ENCODE measurements at places on chromosomes 3 and 15. TPM values are rescaled to one million over a fixed set of nuclear protein-coding genes. Genes with fewer than 3 reads are reported as not detected.

HYKK gene
- total RNA-seq, result 3.8 TPM

DGKG gene
- total RNA-seq, result 0.11 TPM

LRTM1 gene
- total RNA-seq, result not detected

- H3K4me3 ChIP-seq, result no peak overlapping the region
- H3K27me3 ChIP-seq, result no peaks in the 10 kb centered on the region
- peaks cover 4% of the 10 kb centered on the region for H3K36me3 ChIP-seq
- no peak for DNase-seq
- no peak overlapping the region for H3K27ac ChIP-seq
Observed at GRCh38 chr15:100277087-100277855, 64.5 kb downstream of the ADAMTS17 start.

EOMES gene
- 4.6 TPM for total RNA-seq

DNA sequence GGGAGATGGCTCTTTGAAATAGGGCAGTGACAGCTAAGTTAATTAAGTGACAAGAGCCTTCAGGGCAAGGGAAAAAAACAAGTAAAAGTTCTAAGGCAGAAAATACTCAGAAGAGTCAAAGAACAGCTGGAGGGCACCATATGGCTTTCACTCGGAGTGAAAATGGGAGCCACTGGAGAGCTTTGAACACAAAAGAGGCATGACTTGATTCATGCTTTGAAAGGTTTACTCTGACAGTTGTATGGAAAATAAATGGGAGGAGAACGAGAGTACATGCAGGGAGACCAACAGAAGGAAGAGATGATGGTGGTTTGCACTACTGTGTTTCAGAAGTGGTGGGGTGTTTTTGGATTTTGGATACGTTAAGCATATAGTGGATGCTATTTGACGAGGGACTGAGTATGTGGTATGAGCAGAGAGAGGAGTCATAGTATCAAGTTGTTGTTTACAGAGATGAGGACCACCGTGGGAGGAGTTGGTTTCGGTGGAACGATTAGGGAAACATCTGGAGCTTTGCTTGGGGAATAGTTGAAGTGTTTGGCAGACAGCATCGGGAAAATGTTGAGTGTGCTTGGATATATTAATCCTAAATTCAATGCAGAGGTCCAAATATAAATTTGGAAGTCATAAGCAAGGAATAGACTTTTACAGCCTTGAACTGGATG lies 411.5 kb downstream of the GABRG3 start:
- H3K4me1 ChIP-seq, result no peaks in the 10 kb centered on the region
- no peak overlapping the region for H3K4me3 ChIP-seq
- DNase-seq, result no peak
- no peak overlapping the region for H3K27ac ChIP-seq

SCN5A gene
- total RNA-seq, result 0.55 TPM

AHSG gene
- not detected for total RNA-seq

CHAC1 gene
- total RNA-seq, result 8.9 TPM

GNAT1 gene
- total RNA-seq, result not detected

PSTPIP1 gene
- 124 TPM for total RNA-seq

DNA sequence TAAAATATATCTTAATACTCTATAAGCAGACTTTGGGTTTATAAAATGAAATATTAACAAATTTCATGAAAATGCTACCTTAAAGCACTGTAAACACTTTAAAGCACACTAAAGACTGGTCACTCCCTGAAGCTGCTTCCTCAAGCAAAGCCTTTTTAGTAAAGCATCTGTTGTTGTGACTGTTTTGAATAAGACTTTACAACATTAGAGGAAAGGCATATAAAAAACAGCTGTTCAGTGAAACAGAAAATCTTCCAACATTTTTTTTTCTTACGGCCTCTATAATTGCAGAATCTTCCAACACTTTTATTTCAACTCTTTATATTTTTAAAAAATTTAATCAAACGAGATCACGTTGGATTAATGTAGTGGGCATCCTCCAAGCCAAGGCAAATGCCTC lies 48.1 kb downstream of the GRK7 start:
- no peaks in the 10 kb centered on the region for H3K4me1 ChIP-seq
- H3K27ac ChIP-seq, result no peak overlapping the region
- DNase-seq, result no peak
- H3K27me3 ChIP-seq, result no peaks in the 10 kb centered on the region
- no peak overlapping the region for H3K4me3 ChIP-seq

BSN gene
- total RNA-seq, result 0.23 TPM

GRCh38 chr15:88258093-88258641 lies 1.6 kb upstream of the NTRK3 start:
- peaks cover 68% of the 10 kb centered on the region for H3K27me3 ChIP-seq
- H3K4me1 ChIP-seq, result peaks cover 21% of the 10 kb centered on the region

MYRIP gene
- not detected for total RNA-seq

ACTL6A gene
- total RNA-seq, result 65.0 TPM

GRCh38 chr3:133211449-133211848 lies 173.3 kb downstream of the TMEM108 start:
- no peak overlapping the region for H3K4me3 ChIP-seq
- peaks cover 8% of the 10 kb centered on the region for H3K4me1 ChIP-seq
- DNase-seq, result no peak
- H3K27ac ChIP-seq, result no peak overlapping the region
- H3K27me3 ChIP-seq, result peaks cover 24% of the 10 kb centered on the region
- H3K36me3 ChIP-seq, result no peaks in the 10 kb centered on the region

DNA sequence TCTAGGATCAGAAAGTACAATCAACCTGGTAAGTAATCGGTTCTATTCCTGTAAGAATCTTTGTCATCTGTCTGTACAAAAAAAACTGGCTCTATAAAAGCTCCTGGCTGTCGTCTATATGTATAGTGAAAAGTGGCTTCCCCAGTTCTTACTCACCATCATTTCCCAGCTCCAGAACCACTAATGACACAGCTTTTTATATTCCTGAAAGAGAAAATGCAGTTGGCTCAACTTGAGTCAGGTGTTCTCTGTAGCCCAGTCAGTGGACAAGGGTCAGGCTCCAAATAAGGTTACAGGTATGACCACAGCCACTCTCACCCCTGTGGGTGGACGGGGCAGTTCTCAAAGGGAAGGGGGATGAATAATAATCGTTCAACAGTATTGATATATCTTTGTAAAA lies 85.1 kb downstream of the AP4E1 start:
- peaks cover 19% of the 10 kb centered on the region for H3K36me3 ChIP-seq
- no peaks in the 10 kb centered on the region for H3K27me3 ChIP-seq
- no peak for DNase-seq
- H3K27ac ChIP-seq, result no peak overlapping the region

- no peaks in the 10 kb centered on the region for H3K4me1 ChIP-seq
- no peak overlapping the region for H3K27ac ChIP-seq
- H3K27me3 ChIP-seq, result peaks cover 2% of the 10 kb centered on the region
Observed at GRCh38 chr15:87871731-87872320, 384.7 kb downstream of the NTRK3 start.

GRCh38 chr3:160278210-160278609 lies 53.0 kb downstream of the C3orf80 start:
- H3K4me3 ChIP-seq, result no peak overlapping the region
- peaks cover 51% of the 10 kb centered on the region for H3K36me3 ChIP-seq
- no peak overlapping the region for H3K27ac ChIP-seq
- no peak for DNase-seq

DNA sequence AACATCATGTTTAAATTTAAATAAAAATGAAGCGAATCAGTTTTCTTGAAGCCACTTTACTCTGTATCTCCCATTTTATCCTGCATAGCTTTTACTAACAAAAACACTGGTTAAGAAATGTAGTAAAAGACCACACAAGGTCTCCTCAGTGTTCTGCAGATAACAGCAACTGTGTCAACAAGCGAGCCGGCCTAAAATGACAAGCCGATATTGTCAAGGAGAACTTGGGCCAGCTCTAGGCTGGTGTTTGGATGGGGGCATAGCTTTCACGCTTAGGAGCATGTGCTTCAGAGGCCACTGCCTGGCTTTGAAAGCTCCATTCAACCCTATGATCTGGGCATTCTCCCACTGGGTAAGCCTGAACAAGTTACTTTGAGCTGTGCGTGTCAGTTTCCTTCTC lies 38.1 kb downstream of the MFSD1 start:
- H3K27me3 ChIP-seq, result no peaks in the 10 kb centered on the region
- H3K36me3 ChIP-seq, result no peaks in the 10 kb centered on the region
- H3K4me1 ChIP-seq, result peaks cover 4% of the 10 kb centered on the region
- no peak overlapping the region for H3K4me3 ChIP-seq
- no peak overlapping the region for H3K27ac ChIP-seq
- DNase-seq, result no peak

DNA sequence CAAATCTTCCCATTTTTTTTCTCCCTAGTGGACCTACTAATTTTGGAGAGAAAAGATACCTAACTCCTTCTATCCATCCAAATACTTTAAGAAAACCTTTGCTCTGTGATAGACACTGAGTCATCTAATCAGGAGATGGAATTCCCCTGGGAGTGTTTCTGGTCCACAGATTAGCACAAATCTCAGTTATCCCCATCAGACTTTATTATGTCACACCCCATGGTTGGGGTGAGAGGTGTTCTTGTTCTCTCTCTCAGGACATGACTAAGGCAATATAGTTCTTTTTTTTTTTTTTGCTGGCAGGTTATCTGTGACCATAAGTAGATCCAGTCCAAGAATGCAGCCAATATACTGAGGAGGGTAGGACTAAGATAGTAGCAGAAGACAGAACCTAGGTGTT lies 15.8 kb downstream of the SLC9A9 start:
- no peaks in the 10 kb centered on the region for H3K27me3 ChIP-seq
- H3K4me1 ChIP-seq, result peaks cover 5% of the 10 kb centered on the region
- H3K4me3 ChIP-seq, result no peak overlapping the region
- H3K36me3 ChIP-seq, result no peaks in the 10 kb centered on the region

THRB gene
- total RNA-seq, result not detected

RFC4 gene
- 19.3 TPM for total RNA-seq

- no peaks in the 10 kb centered on the region for H3K27me3 ChIP-seq
- no peak for DNase-seq
- no peak overlapping the region for H3K4me3 ChIP-seq
- no peak overlapping the region for H3K27ac ChIP-seq
Observed at GRCh38 chr3:52028572-52028971, 27.8 kb downstream of the DUSP7 start.

- no peak for DNase-seq
- H3K4me1 ChIP-seq, result no peaks in the 10 kb centered on the region
- H3K36me3 ChIP-seq, result no peaks in the 10 kb centered on the region
- H3K27me3 ChIP-seq, result peaks cover 3% of the 10 kb centered on the region
Observed at GRCh38 chr15:48565560-48566482, 79.7 kb downstream of the FBN1 start.

SLC24A5 gene
- total RNA-seq, result not detected

C3orf38 gene
- total RNA-seq, result 41.3 TPM

- DNase-seq, result no peak
- no peak overlapping the region for H3K27ac ChIP-seq
- peaks cover 5% of the 10 kb centered on the region for H3K36me3 ChIP-seq
- no peaks in the 10 kb centered on the region for H3K4me1 ChIP-seq
Observed at GRCh38 chr3:110493438-110494092, 578.1 kb upstream of the NECTIN3 start.

- no peak overlapping the region for H3K27ac ChIP-seq
- H3K27me3 ChIP-seq, result peaks cover 4% of the 10 kb centered on the region
- no peaks in the 10 kb centered on the region for H3K4me1 ChIP-seq
- no peak overlapping the region for H3K4me3 ChIP-seq
Observed at GRCh38 chr3:28836199-28836598, 444.7 kb upstream of the RBMS3 start.

DNA sequence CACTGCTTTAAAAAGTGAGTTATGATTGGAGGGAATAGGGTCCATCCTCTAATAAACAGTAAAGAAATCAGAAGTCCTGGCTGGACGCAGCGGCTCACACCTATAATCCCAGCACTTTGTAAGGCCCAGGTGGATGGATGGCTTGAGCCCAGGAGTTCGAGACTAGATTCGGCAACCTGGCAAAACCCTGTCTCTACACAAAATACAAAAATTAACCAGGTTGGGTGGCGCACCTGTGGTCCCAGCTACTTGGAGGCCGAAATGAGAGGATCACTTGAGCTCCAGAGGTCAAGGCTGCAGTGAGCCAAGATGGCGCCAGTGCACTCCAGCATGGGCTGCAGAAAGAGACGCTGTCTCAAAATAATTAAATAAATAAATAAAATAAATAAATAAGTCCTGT lies 171.2 kb downstream of the POTEB3 start:
- H3K4me3 ChIP-seq, result no peak overlapping the region
- H3K27ac ChIP-seq, result no peak overlapping the region
- no peak for DNase-seq
- H3K36me3 ChIP-seq, result no peaks in the 10 kb centered on the region
- peaks cover 3% of the 10 kb centered on the region for H3K27me3 ChIP-seq

DNA sequence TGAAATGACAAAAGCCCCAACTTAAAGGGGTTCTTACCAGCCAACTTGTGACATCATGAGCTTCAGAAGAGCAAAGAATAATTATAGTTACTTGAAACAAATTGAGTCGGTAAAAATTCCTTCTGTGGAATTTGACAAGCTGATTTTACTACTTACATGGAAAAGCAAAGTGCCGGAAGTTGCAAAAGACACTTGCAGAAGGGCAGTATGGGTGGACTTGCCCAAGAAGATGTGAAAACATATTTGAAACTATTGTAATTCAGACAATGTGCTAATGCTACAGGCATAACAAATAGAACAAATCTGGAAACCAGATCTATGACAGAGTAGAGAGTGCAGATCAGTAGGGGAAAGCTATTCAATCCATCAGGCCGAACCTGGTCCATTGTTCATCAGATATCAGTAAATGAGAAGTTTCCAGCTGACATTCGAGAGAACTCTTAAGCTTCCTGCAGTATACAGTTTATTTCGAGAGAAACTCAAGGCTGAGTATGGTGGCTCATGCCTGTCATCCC lies 2.5 kb upstream of the KIF7 start:
- H3K27me3 ChIP-seq, result peaks cover 32% of the 10 kb centered on the region
- peaks cover 17% of the 10 kb centered on the region for H3K4me1 ChIP-seq
- H3K36me3 ChIP-seq, result no peaks in the 10 kb centered on the region
- no peak overlapping the region for H3K27ac ChIP-seq

GRCh38 chr15:77140220-77140619 lies 69.3 kb upstream of the TSPAN3 start:
- no peak for DNase-seq
- no peak overlapping the region for H3K27ac ChIP-seq
- peaks cover 45% of the 10 kb centered on the region for H3K36me3 ChIP-seq
- H3K4me3 ChIP-seq, result no peak overlapping the region
- no peaks in the 10 kb centered on the region for H3K4me1 ChIP-seq

DNA sequence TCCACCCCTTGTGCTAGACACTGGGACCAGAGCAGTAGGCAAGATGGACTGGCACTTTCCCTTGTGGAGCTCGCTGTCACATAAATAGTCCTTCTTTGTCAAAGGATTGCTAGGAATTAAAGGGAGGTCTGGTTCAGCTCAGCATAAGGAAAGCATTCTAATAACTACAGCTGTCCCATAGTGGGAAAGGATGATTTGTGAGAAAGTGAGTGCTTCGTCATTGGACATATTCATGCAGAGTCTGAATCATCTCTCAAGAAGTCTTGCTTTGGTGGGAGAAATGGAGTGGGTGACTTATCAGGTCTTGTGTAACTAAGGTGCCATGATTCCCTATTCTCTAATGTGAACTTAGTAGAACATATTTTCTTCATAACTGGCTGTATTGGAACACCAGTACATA lies 14.7 kb downstream of the PPARG start:
- H3K27me3 ChIP-seq, result peaks cover 16% of the 10 kb centered on the region
- no peak for DNase-seq
- no peak overlapping the region for H3K27ac ChIP-seq
- H3K36me3 ChIP-seq, result no peaks in the 10 kb centered on the region
- H3K4me1 ChIP-seq, result no peaks in the 10 kb centered on the region

MYZAP gene
- total RNA-seq, result not detected
